ENCODE measurements at places on chromosomes 5 and 9.

DNA sequence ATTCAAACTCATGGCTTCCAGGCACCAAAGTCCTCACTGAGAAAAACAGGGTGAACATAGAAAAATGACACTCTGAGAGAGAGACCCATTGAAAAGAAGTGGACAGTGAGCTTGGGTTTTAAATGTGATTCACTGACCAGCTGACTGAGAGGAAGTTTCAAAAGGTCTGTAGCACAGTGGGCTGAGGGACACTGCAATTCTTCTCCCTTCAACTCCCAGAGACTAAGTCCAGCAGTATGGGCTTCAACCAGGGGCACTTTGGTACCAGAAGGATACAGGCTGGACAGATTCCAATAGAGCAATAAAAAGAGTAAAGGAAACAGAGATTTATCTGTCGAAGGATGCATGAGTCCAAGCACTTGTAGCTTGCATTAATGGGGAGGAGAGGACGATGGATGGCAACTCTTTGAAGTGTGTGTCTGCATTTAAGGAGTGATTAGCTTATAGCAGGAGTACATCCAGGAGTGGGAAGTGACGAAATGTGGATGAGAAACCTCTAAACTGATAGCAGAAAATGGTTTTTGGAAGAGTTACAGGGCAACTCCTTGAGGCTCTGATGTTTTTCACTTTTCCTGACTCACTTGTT lies 117.0 kb upstream of the ANKRD55 start:
- no peak for DNase-seq

DNA sequence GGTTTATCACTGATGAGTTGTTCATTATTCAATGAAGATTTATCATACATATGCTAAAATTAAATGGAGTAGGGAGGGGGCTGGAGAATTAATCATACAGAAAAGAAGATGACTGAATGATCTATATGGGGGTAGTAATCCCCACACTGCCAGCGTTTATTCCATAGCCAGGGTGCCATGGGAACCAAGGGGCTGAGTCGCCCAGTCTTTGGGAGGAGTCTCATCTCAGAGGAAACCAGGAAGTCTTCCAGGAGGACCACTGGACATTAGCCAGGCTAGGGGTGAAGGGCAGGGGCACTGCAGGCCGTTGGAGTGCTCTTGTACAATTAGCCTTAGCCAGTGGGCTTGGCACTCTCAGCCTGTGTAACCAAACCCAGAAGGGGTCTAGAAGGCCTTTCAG lies 226.5 kb downstream of the ARL15 start:
- DNase-seq: no peak

DNA sequence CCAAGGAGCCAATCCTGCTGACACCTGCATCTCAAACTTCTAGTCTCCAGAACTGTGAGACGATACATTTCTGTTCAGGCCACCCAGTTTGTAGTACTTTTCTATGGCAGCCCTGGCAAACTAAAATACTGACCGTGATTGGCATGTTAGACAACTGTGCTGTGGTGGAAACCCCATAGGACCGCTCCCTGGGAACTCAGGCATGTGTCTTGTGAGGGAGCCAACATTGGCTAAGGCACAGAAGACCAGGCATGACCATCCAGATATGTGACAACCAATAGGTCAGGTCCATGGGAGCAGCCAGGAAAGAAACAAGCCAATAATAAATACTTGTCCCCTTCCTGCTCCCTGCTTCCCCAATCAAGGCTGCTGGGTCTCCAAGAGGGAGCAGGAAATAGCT lies 101.4 kb upstream of the MPDZ start:
- no peak for DNase-seq

- DNase-seq: no peak
These were observed 301.1 kb upstream of the ACTBL2 start for GRCh38 chr5:57783693-57784092.

GRCh38 chr9:5110867-5111681 lies 74.4 kb downstream of the INSL6 start:
- DNase-seq: no peak

DNA sequence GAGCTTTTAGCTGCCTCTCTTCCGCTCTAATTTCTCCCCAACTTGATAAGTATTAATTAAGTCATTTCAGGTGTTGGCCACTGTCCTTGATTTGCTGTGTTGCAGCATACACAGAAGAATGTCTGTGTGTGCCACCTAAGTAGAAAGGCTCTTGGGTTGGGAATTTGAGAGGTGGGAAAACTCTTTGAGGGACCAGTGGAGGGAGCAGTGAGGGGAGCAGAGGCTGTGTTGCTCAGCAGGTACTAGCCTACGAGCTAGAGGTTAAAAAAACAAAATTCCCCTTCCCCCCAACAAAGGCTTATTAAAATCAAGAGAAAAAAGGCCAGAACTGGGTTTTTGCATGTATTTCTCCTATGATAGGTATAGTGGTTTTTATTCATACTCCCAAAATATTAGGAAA lies 20.9 kb downstream of the RPS23 start:
- no peak for DNase-seq

DNA sequence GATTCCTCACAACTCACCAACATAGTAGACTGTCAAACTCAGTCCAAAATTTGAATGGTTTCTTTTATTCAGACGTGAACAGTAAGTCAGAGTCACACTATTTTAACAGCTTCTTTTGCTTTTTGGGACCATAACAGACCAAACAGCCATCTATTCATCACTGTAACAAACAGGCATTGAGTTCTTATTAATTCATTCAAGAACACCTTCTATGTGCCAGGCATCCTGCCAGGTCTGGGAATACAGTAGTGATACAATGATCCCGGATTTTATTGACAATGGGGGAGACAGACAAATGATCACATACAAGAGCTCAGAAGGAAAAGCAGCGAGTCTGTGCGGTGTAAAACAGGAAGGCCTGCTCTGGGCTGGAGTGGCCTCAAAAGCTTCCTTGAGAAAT lies 153.3 kb upstream of the ERCC6L2 start:
- no peak for DNase-seq

GRCh38 chr9:114280636-114281472 lies 42.0 kb upstream of the ORM1 start:
- no peak for DNase-seq

DNA sequence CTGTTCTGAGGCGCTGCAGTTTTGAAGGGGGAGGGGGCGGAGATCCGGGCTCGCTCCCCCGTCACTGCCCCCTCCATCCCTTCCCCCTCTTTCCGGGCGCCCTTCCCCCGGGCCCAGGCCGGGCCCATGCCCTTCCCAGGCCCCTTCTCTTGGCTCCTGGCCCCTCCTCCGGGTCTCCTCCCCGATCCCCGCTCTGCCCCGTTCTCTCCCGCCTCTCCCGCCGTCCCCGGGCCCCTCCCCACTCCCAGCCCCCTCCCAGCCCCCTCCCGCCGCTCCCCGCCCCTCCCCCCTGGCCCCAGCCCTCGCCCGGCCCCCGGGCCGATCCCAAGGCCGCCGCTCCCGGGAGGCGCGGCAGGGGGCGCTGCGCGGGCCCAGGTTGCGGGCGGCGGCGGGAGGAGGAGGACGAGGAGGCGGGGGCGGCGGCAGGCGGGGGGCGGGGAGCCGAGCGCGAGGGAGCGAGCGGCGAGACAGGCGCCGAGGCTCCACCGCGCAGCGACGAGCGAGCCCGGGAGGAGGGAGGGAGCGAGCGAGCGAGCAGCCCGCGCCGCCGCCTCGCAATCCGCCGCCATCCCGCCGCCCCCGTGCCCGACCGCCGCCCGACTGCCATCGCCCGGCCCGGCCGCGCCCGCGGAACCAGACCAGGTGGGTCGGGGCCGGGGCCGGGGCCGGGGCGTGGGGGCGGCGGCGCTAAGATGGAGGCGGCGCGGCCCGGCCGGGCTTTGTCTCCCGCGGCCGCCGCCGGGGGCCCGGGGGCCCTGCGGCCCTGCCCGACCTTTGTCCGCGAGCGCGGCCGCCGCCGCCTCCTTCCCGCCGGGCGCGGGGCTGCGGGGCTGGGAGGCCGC lies at the start of gene PRRC2B:
Gene PRRC2B, plus strand, starts transcription at position 465 of the 842 bp plus-strand sequence. CDS start 36,059 bp downstream, outside the sequence.
- peak; percentile 71 for DNase-seq

DNA sequence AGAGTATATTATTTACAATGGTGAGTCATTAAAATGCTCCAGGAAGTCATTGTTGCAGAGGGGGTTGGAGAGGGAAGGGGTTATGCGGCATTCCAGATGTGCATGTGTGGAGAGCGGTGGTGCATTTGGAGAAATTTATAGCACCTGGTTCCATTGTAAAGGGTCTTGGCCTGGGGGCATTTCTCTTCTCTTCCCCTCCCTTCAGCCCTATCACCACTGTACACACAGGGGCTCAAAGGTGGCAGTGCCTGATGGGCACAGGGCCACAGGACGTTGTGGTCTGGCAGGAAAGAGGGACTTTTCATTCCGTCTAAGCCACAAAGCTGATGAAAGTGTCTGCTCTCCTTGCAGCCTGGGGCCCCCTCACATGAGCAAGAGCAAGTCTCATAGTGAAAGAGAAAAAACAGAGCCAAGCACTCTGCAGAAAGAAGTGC lies 442.4 kb upstream of the ZNF462 start:
- DNase-seq: no peak

GRCh38 chr5:43729846-43730478 lies 127.0 kb downstream of the NNT start:
- DNase-seq: no peak

DNA sequence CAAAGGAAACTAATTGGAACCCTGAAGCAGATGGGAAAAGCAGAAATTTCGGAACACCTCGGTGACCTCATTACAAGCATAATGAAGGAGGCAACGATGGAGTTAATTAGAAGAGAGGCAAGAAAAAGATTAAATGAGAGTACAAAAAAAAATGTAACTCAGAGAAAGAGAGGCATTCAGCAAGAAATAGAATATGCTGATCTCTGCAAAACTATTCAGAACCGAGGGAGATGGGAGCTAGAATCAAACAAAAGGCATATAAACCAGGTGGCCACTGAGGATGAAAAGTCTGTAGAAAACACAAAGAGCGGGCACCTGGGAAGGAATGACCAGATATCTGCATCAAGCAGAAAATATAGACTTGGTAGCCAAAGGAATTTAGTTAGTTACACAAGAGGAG lies 118.9 kb downstream of the CETN3 start:
- DNase-seq: no peak

DNA sequence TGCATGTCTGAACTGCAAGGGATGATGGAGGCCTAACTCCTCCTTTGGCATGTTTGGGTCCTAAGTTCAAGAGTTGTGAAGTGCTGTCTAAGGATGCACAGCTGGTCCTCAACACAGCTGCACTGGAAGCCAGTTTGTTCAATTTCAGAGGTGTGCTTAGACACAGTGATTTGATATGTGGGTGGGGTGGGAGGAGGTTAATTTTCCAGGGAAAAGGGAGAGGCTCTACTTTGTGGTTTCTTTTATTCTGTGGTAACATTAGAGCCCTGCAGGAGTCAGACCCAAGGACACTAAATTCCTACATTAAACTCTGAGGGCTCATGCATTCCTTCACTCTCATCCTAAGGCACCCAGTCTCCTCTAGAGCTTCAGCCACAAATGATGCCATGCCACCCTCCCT lies 188.4 kb upstream of the MAST4 start:
- DNase-seq: no peak
